Esophagus squamous epithelium (tissue), 5 donors: ENCODE measurements at places on chromosomes 1 and 21.

DNA sequence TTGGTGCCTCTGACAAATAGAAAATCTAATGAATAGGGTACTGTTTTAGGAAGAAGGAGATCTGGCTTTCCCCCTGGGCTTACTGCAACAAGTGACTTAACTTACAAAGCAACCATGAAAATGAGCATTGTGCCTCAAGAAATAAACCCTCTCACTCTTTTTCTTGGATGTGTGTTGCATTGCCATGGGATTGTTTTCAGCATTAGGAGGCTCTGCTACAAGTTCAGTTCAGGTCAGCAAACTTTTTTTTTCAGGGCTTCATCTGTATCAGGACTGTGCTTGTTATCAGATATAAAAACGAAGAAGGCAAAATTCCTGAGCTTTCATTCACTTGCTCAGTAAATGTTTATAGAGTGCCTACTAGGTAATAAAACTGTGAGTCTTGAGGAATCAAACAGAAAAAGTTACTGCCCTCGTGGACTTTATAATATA is 37.8 kb upstream of the DOCK7 start:
- no peak for DNase-seq

DNA sequence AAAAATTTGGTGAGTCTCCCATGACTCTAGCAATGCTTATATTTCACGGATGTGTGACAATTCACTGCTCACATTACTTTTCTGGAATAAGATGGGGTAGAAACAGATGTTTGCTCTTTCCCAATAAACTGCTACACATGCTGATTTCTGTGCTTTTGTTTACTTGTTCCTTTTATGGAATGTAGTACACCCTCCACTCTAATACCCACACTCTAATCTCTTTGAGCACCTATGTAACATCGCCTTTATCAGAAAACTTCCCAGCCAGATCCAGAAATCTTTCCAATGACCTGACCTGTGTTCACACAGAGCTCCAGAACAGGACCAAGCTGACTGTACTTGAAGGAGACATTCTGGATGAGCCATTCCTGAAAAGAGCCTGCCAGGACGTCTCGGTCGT is 4.2 kb downstream of the HSD3B2 start:
- no peak for DNase-seq

DNA sequence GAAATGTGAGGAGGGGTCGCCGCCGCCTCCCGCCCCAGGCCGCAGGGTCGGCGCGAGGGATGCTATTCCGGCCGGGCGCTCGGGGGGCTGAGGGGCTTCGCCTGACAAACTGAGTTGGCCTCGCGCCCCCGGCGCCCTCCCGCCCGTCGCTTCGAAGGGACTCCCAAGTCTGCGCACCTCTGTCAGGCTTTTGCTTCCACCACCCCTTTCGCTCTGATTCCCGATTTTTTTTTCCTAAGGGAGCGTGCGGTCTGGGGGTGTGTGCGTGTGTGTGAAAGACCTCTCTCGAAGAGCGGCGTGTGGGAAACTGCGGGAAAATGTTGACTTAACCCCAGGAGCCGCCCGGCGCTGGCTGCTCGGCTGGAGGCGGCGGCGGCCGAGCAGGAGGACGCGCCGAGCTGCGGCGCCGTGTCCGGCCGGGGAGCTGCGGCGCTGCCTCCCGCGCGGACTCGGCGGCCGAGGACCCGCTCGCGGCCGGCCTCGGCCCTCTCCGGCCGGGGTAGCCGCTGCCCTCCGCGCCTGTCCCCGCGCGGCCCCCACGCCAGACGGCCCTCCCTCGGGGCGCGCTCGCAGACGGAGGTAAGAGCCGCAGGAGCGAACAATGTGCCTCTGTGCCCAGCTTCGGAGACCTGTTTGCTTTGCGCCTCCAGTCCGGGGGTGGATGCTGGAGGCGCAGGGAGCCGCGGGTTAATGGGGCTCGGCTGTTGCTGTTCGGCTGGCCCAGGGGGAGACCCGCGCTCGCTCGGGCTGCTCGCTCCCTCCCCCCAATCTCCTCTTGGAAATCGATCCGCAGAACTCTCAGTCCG is 1.1 kb downstream of the ADGRL2 start:
- DNase-seq = no peak

DNA sequence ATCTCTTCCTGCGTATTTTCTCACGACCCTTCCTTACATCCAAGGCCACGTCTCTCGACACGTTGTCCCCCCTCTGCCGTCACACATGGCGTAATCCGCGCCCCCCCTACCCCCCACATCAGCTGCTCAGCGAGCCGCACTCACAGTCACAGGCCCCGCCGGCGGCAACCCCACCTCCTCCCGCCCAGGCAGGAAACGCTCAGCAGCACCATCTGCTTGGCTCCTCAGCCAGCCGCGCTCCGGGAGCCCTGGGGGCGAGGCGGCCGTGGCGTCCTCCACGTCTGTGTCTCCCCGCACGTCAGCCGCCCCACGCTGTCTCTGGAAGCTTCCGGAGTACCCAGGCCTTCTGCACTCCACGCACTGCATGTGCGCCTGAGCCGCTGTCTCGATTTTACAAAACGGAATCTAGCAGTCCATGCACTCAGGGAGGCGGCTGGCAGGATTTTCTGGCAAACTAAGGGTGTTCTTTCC is 64.6 kb downstream of the SIK1 start:
- peak; percentile 34 for DNase-seq

GRCh38 chr1:41720861-41721410 is 197.8 kb downstream of the HIVEP3 start:
- no peak for DNase-seq

GRCh38 chr21:17775431-17776126 is 43.6 kb downstream of the C21orf91 start:
- DNase-seq = no peak

DNA sequence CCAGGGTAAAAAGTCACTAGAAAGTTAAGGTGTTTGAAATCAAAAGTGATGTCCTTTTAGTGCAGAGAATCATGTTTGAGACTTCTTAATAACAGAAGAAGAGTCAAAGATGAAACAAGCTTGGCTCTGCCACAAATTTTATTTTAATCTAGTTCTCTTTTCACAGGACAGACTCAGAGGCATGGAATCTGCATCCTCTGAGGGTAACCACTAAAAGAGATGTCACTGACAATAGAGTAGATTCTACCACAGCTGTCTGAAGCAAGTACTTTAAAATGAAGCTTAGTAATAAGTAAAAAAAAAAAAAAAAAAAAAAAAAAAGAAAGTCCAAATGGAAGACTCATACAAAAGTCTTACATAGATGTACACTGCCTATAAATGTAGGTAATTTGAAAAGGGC is 519.7 kb upstream of the PRMT6 start:
- DNase-seq = no peak

- no peak for DNase-seq
Observed at GRCh38 chr1:225896937-225897549, 8.1 kb upstream of the LEFTY1 start.

GRCh38 chr1:8004803-8005573 is 21.1 kb downstream of the ERRFI1 start:
- DNase-seq = peak; percentile 26

DNA sequence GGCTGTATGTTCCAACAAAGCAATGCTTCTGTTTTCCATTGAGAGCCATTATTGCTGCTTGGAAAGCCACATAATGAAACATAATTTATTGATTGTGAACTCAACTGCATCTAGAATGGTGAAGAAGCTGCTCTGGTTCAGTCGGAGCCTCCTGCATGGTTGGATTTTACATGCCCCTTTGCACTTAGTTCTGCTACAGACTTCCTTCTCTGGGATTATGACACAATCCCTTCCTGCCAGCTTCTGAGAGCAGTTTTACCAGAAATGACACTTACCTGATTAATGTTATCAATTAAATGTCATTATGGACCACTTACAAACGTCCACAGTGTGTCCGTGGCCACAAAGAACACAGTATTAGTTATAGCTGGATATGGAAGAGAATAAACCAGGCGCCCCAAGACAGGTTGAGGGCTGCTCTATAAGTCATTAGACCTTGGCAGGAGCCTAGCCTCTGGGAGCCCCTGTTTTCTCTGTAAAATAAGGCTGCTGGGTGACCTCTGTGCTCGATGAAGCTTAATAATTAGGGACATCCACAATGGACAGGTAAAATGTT is 7.0 kb upstream of the CD58 start:
- no peak for DNase-seq

GRCh38 chr1:241081473-241081872 is 275.5 kb downstream of the RGS7 start:
- no peak for DNase-seq

GRCh38 chr1:31111290-31111951 is 45.9 kb upstream of the PUM1 start:
- no peak for DNase-seq
